ENCODE measurements at places on chromosomes 12 and 14. TPM values are rescaled to one million over a fixed set of nuclear protein-coding genes. Genes with fewer than 3 reads are reported as not detected.

The RNF212B gene
- 0.20 TPM for total RNA-seq

DNA sequence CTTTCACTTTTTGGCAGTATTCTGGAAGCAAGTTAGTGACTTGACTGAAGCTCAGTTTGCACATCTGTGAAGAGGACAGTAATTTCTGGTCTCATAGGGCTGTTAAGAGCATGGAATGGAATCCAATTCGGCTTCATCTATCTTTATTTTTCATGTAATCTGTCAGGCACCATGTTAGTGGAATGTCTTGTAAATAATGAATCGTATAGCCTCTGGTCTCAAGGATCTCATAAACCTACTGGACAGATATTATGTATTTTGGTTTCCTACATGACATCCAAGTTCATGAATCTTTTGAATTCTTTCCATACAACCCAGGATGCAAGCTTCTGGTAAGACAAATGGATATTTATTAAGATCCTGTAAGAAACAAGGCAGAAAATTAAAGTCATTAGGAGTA is 24.0 kb downstream of the TMTC2 start:
- no peak for DNase-seq

GRCh38 chr12:109266106-109266879 is 42.8 kb downstream of the FOXN4 start:
- no peak for DNase-seq

- DNase-seq = peak; percentile 69
Measured at GRCh38 chr12:119938049-119938667, 50.9 kb upstream of the BICDL1 start.

- DNase-seq = no peak
Measured at GRCh38 chr14:61527325-61528100, 167.8 kb upstream of the HIF1A start.

DNA sequence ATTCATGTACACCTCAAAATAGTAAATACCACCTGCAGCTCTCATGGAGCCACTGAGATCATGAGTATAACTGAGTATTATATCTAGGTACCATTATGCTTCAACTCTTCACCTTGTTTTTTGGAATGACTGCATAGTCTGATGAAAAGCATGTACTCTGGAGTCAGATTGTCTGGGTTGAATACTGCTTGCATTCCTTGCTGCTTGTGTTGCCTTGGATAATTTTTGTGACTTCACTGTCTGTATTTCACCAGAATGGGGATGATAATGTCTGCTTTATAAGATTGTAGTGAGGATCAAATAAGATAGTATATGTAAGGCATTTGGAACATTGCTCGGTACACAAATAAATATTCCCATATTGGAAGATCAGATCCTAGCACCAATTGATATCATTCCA is 54.2 kb downstream of the SUSD6 start:
- DNase-seq = no peak

The APOF gene
- total RNA-seq = 0.20 TPM

- no peak for DNase-seq
Measured at GRCh38 chr12:57270966-57271470, 20.0 kb upstream of the STAC3 start.

DNA sequence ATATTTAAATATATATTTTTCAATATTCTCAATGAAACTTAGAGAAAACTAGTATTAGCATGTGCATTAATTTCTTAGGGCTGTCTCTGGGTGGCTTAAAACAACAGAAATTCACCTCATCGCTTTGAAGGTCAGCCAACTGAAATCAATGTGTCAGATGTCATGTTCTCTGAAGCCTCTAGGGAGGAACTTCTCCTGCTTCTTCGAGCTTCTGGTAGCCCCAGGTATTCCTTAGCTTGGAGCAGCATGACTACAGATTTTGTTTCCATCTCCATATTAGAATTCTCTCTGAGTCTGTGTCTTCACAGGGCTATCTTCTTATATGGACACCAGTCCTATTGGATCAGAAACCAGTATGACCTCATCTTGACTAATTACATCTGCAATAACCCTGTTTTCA is 221.5 kb downstream of the PDZRN4 start:
- no peak for DNase-seq

The ARHGAP9 gene
- total RNA-seq = 20.4 TPM
